CD4-positive, alpha-beta T cell treated with Interferon alpha-2 for 1 hour (primary cell): ENCODE measurements at places on chromosomes 12 and 14.

- no peak for DNase-seq
Measured at GRCh38 chr12:50232771-50233209, 50.5 kb downstream of the LIMA1 start.

GRCh38 chr12:68833508-68833907 lies 25.5 kb downstream of the MDM2 start:
- DNase-seq: no peak

DNA sequence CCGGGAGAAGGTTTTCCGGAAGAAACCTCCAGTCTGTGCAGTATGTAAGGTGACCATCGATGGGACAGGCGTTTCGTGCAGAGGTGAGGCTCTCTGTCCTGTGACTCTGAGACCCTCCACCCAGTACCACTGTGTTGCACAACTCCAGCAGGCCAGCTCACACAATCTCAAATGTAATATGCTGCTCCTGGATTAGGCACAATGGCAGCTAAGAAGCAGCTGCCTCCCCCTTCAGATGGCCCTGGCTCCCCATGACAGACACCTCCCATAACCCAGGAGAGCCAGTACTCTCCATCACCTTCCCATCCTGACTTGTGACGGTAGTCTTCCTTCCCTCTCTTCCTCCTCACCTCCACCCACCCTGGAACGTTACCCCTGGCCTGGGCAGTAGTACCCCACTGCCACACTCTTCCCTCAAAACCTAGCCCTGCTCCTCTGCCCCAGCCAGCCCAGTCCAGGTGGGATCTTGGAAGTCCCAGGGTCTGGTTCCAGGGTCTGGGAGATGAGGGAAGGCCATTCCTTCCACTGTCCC lies 2.1 kb downstream of the TNS2 start:
- DNase-seq: no peak

GRCh38 chr12:4447151-4447550 lies 1.5 kb upstream of the FGF6 start:
- no peak for DNase-seq

DNA sequence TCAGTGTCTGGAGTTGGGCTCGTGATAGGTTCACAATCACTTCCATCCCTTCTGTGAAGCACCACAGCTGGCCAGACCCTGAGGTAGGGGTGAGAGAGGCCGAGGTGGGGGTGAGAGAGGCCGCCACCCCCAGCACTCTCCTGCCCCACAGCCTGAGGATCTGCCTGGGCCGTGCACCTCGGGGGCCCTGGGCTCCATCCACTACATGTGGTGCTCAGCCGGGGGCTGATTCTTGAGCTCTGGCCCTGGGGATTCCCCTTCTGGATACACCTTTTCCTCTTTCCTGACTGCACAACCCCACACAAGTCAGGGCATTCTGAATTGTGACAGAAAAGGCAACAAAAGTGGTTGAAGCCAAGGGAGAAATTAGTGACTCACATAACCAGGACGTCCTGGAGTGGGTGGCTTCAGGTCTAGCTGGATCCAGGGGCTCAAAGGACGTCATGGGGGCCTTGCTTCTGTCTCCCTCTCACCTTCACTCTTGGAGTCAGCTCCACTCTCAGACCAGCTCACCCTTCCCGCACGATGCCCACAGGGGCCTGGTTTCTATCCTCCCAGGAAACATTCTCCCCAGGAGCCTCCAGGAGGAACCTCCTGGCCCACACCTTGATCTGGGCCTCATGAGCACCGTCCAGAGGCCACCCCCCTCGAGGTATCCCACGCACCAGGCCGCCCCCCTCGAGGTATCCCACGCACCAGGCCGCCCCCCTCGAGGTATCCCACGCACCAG lies 12.1 kb upstream of the FBRSL1 start:
- no peak for DNase-seq
